ENCODE measurements at places on chromosomes 5 and 9. TPM values are rescaled to one million over a fixed set of nuclear protein-coding genes. Genes with fewer than 3 reads are reported as not detected.

SPATA31A3 gene
- total RNA-seq, result not detected

- DNase-seq, result peak; percentile 7
Observed at GRCh38 chr5:177023303-177023664, 788 bp downstream of the ZNF346 start.

GRCh38 chr5:75361310-75361709, 24.3 kb downstream of the HMGCR start:
- no peak for DNase-seq

AGXT2 gene
- 0.07 TPM for total RNA-seq

GRCh38 chr5:66892716-66893115, 296.5 kb downstream of the MAST4 start:
- DNase-seq, result peak; percentile 44

ARPC5L gene
- total RNA-seq, result 43.9 TPM

GRCh38 chr5:175829813-175830585, 41.4 kb upstream of the CPLX2 start:
- no peak for DNase-seq

DNA sequence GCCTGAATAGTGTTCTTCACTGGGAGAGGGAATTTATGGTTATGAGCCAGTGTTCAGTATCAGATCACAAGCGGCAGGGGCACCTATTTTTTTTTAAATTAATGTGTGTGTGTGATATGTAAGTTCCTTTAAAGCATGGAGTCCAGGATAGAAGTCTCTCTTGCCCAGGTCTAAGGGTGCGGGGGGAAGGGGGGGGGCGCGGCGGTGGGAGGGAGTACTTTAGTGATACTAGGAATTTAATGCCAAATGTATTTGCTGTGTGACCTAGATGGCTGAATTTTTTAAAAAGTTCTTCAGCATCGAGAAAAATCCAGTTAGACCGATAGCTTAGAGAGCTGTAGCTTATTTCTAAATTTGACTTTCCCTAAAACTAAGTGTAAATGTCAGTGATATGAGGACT, 1.5 kb upstream of the FCHO2 start:
- no peak for DNase-seq

GRCh38 chr5:40277161-40277906, 402.4 kb upstream of the PTGER4 start:
- peak; percentile 10 for DNase-seq

DNA sequence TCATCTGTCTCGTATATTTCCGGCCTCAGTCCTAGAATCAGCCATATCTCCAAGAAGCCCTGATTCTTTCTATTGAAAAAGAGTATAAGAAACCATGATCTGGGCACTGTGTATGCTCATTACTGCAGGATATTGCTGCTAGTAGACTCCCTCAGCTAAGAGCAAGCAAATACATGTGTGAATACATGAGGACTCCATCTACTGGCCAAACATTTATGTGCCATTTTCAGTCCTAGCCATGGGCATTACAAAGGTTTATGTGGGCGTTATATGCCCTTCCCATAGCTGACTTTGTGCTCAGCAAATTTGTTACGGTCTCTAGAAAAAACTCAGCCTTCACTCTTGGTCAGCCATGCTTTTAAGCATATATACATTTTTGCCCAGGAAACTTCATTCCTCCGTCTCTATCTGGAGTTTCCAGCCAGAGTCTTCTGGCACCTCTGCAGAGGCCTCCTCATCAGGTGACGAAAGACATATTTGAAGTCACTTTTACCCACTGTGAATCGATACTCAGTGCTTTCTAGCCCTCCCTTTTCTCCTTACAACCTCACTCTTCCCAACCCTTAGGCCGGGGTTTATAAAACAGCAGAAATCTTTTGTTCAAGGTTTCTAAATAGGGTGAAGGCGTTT, 1495.6 kb upstream of the CDH6 start:
- peak; percentile 0 for DNase-seq

RBM27 gene
- 18.7 TPM for total RNA-seq

GRCh38 chr9:126160067-126160853, 166.4 kb upstream of the MVB12B start:
- no peak for DNase-seq

DNA sequence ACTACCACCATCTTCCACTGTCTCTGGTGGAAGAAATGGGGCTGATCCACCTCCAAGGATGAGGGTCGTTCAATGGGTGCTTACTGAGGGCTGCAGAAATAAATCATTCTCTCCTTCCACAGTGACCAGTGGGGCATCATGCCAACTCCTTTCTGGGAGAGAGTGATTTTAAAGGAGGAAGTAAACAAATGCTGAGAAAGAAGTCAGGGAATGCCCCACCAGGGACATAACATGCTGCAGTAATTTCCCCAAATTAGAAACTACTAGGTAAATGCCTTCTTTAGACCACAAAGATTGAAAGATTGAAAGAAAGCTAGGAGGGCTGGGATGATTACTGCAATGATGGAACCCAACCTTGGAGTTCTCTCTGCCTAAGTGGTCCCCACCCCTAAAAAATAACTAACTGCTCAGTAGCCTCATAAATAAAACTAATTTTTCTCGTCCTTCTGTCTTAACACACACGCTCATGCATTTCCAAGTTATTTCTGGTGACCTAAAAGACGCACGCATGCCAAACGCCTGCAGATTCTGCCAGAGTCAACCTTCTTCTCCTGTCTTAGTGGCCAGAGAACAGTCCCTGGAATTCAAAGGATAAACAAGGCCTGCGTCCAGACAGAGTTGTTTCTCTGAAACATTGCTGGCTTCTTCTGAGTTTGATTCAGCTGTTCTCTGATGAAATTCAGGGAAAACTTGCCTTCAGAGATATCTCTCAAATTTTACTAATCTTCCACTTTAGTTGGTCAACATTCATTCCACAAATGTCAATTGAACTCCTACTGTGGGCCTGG, 250.0 kb downstream of the NR3C1 start:
- DNase-seq, result peak; percentile 55

DNA sequence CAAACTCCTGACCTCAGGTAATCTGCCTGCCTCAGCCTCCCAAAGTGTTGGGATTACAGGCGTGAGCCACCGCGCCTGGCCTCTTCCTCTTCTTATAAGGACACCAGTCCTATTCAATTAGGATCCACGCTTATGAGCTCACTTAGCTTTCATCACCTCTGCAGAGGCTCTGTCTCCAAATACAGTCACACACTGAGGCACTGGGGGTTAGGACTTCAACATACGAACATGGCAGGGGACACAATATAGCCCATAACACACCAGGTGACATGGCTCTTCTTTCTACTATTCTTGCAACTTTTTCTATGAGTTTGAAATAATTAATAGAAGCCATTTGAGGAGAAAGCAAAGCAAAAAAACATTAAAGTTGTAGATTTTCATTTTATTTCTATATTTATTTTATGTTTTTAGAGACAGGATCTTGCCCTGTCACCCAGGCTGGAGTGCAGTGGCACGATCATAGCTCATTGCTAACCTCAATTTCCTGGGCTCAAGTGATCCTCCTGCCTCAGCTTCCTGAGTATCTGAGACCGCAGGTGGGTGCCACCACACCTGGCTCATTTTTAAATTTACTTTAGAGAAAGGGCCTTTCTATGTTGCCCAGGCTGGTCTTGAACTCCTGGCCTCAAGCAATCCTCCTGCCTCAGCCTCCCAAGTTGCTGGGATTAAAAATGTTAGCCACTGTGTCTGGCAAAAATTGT, 6.0 kb upstream of the PRRT1B start:
- DNase-seq, result no peak

DNA sequence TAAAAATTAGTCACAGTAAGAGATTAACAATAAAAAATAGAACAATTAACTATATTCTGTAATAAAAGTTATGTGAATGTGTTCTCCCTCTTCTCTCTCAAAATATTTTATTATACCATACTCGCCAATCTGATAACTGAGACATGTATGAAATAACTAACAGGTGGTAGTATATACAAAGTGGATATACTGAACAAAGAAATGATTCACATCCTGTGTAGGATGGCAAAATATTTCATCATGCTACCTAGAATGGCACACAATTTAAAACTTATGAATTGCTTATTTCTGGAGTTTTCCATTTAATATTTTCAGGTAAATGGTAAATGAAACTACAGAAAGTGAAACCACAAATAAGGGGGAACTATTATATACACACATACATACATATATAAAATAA, 152.5 kb downstream of the RNF180 start:
- no peak for DNase-seq

WWC1 gene
- 6.1 TPM for total RNA-seq

GRCh38 chr5:40570408-40571129, 109.1 kb upstream of the PTGER4 start:
- peak; percentile 81 for DNase-seq

DNA sequence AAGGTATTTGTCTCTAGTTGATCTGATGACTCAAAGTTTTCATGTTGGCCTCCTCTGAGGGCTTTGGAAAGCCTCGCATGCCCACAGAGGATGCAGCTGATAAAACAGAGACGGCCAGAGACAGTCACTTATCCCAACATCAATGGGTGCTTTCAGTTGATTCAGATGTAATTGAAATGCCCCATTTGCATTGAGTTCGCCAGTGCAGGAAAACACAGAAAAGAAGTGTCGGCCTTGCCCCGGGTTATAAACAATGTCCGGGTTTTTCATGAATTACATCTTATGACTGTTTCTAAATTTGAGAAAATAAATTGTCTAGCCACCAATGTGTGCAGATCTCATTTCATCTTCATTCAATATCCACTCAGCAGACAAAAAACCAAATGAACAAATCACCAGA, 42.2 kb upstream of the ICE1 start:
- DNase-seq, result no peak

GRCh38 chr9:128068386-128069205, 564 bp downstream of the SLC25A25 start:
- DNase-seq, result peak; percentile 34

CCT5 gene
- total RNA-seq, result 445 TPM

DNA sequence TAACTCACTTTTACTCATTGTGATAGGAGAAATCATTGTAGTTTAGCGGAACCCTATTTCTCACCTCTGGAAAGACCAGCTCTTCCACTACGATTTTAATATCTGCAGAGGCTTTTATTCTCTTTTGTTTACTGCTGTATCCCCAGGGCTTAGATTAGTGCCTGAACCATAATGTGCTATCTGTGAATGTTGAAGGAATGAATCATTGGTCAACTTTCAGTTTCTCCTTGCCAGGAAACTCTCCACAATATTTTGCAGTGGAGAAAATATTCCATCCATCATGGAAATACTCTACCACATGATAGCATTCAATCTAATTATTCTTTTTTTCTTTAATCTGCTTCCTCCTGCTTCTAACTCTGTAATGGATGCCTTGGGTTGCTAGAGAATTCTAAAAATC, 263.5 kb upstream of the PTPRD start:
- peak; percentile 35 for DNase-seq

DNA sequence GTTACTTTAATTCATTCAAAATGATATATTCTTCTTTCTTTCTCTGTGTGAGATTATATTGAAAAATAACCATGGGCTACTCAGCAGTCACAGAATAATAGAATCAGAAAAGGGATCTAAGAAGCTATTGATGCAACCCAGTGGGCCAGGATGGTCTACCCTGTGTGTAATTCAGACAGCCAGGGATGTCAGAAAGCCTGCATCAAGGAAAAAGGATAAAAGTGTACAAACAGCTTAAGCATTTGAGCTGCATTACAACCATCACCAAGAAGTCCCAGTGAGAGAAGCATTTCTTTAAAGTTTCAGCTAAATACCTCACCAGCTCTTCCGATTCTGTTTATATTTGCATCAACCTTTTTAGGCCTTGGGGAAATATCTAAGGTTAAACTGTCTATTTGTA, 37.8 kb upstream of the PPP3R2 start:
- no peak for DNase-seq

GRCh38 chr5:131265311-131265803, 1.5 kb downstream of the CDC42SE2 start:
- DNase-seq, result peak; percentile 42

DNA sequence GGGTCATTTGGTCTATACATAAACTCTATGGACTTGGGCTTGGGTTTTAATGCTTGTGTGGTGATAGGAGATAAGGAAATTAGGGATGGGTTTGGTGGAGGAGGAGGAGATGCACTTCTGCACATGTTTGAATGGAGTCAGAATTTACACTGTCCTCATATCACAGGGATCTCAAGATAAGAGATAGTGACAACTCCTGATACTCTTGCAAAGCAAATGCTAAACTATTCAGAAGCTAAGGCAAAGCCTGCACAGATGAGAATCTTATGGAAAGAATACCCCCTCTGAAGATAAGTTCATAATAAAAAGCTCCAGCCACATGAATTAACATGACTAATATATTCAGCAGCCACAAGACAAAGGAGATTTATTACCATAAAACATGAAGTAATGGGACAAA, 90.2 kb downstream of the XRCC4 start:
- DNase-seq, result no peak

GRCh38 chr9:135580664-135581380, 19.3 kb downstream of the PAEP start:
- DNase-seq, result no peak

ZNF346 gene
- total RNA-seq, result 22.8 TPM

DNA sequence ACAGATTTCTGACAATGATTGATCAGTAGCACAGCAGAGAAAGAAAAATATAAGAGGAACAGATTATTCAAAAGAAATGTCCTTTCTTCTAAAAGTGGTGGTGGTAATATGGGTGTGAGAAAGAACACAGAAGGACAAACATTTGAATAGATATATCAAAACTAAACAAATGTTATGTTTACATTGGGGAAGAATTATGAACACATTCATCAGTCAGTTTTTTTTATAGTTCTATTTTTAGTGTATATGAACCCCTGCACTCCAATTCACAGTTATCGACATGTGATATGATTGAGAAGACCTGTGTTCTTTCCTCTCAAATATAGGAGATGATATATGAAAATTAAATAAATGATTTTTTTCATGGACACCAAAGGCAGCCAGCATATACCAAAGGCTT, 128.6 kb downstream of the NNT start:
- DNase-seq, result no peak

WASHC1 gene
- 3.8 TPM for total RNA-seq

GRAMD2B gene
- 27.9 TPM for total RNA-seq

LMX1B gene
- not detected for total RNA-seq

DNA sequence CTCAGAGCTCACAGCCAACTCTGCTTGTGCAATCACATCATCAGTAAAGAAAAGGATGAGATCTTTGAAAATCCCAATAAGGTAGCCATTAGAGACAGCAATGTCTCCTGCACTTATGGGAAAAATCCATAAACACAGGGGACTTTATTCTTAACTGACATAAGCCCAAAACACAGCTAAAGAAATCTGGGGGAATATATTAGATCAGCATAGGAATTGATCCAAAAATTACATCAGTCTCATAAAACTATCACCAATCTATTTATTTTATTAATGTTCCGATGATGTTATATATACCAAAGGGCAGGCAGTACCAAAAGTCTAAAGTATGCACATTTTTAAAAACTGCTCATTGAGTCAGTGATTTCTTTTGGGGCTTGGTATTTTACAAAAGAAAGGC, 6.9 kb downstream of the MRPS27 start:
- DNase-seq, result no peak

DNA sequence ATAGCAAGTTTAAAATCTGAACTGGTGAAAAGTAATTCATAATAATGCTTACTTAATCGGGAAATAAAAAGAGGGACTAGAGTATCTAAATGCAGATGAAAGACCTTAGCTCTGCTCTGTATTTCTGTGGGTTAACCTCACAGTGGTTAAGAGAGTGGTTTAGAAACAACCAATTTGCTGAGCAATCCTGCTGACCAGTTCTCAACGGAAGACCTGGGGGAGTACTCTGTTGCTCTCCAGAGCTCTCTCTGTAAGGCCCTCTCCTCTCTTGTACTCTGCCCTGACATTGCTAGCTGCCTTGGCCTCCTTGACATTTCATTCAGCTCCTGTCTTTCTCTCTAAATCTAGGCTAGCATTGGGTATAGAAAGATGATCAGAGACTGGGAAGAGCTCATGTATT, 1186.6 kb upstream of the SEMA6A start:
- no peak for DNase-seq

Measured in M059J (cell line).